ENCODE measurements at places on chromosomes 1 and 21.
A peak's percentile ranks its signal among the peaks of the same experiment; 100 is the strongest.

DNA sequence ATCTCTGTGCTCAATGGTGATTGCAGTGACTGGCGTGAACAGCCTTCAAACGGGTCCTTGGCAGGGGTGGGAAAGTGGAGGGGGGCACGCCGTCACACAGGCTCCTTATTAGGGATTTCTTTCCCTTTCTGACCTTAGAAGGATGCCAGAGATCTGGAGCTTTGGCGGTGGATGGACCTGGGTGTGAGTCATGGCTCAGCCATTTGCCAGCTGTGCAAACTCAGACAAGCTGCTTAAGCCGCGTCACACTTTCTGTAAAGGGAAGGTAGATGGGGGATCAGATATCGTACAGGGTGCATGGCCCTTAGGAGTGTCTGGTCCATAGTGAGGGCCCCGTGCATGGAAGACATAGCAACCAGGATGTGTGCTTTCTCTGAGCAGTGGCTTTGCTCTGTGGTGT lies 48.3 kb upstream of the C1orf174 start:
- no peak for DNase-seq

- peak; percentile 100 for DNase-seq
These were observed at the start of gene LRIF1 for GRCh38 chr1:110963691-110964454. Gene LRIF1, minus strand, starts transcription at chr1:110963922. Its CDS starts 234 bp downstream, at chr1:110963688.

DNA sequence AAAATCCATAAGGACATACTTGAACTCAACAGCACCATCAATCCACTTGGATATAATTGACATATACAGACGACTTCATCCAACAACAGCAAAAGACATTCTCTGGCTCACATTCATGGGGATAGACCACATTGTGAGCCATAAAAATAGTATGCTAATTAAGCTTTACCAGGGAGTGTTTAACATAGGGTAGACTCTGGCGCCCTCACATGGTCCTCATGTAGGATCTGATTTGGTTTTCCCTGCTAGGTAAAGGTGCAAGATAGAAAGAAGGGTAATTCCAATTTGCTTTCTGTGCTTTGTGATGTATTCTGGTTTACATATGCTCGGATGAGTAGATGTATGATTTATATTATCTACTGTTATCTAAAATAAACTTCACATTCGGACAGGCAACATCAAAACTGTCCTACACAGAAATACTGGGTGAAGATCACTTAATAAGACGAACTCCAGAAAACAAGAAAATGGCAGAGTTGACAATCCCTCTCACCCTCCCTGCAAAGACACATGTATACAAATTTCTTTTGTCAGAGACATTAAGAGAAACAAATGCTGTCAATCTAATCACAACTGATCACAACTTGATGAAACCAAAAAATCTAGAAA lies 27.7 kb downstream of the CR1L start:
- DNase-seq = no peak

GRCh38 chr1:41891199-41891896 lies 27.4 kb downstream of the HIVEP3 start:
- peak; percentile 82 for DNase-seq

DNA sequence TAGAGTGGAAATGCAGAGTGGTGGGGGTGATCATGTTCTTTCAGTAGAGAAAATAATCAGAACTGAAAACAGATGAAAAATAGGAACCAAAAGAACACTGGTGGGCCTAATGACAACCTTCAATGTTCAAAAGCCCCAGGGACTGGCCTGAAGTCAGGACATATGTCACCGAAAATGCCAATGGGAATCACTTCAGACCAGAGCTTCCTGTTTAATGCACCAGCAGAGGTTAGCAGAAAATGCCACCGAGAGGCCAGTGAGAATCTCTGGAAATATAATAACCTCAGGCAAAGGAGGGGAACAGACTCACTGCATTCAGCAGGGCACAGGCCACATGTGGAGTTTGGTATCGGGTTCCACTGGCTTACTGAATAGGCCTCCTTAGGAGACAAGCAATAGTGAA lies 15.9 kb upstream of the CD58 start:
- no peak for DNase-seq

DNA sequence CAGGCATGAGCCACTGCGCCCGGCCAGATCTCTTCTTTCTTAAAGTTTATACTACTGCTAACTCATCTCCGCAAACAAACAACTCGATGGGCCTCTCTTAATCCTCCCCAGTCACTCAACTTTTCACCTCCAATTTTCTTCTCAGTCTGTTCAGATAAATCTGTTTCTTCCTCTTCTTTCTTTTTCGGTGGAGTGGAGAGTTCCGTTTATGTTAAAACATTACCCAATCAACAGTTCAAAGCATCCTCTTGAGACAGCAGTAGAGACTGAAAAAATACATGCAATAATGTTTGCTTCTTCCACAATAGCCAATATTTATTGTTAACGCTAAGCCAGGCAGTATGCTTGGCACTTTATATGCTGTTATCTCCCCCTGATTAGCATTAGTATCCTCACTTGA lies 1.4 kb upstream of the ANKRD13C start:
- no peak for DNase-seq

DNA sequence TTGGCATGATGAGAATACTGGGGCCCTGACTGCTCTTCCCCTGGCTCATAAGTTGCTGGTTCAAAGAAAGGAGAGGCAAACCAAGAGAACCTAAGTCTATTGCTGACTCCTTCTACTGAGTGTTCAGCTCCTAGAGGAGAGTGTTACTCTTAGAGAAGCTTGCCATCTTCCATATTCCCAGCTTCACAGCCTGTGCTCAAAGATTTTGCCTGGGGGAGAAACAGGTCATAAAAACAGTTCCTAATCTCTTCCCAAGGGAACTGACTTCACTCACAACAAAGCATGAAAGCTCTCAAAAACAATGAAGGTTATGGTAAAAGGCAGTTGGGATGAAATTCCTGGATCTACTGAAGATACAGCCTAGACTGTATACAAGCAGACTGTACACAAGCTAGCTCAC lies 37.1 kb downstream of the LRRC40 start:
- DNase-seq = no peak

GRCh38 chr1:92601044-92601443 lies 114.3 kb upstream of the GFI1 start:
- DNase-seq = no peak

- DNase-seq = peak; percentile 2
These were observed 143.0 kb upstream of the GRIK3 start for GRCh38 chr1:37177230-37177864.

GRCh38 chr1:246208105-246208504 lies 299.0 kb downstream of the SMYD3 start:
- no peak for DNase-seq

- no peak for DNase-seq
These were observed 99.8 kb upstream of the C1orf21 start for GRCh38 chr1:184287001-184287400.

DNA sequence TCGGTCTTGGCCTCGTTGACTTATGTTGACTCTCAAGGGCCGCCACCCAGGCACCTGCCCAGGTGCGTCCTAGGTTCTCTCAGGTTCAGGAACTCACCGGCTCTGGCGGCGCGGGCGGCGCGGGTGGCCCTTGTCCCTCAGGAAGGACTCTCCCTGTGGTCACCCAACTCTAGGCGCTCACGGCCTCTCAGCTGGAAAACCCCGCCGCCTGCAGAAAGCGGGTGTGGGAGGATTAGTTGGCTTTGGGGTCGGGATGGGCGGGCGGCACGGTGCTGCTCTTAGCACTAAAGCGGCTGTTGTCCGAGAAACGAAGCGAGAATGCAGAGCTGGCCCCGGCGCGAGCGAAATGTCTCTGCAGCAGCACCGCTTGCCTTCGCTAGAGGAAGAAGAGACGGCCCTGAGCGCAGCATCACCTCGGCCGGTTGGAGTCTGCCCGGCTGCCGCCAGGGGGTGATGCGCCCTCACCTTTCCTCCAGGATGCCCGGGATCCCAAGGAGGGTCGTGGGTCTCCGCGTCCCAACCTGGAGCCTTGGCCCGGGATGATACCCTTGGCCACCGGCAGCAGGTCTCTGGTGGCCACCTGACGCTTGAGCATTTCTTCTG lies 8.1 kb upstream of the TADA1 start:
- DNase-seq = peak; percentile 10

GRCh38 chr1:47598357-47598756 lies 160.5 kb downstream of the FOXD2 start:
- no peak for DNase-seq

GRCh38 chr1:226314055-226314454 lies 5.1 kb upstream of the LIN9 start:
- DNase-seq = no peak

- DNase-seq = no peak
These were observed 75.9 kb upstream of the CACYBP start for GRCh38 chr1:174923820-174924219.

- DNase-seq = no peak
These were observed 17.9 kb downstream of the PTPRF start for GRCh38 chr1:43548285-43549271.

- DNase-seq = no peak
These were observed 335.0 kb upstream of the GREM2 start for GRCh38 chr1:240946926-240947325.

DNA sequence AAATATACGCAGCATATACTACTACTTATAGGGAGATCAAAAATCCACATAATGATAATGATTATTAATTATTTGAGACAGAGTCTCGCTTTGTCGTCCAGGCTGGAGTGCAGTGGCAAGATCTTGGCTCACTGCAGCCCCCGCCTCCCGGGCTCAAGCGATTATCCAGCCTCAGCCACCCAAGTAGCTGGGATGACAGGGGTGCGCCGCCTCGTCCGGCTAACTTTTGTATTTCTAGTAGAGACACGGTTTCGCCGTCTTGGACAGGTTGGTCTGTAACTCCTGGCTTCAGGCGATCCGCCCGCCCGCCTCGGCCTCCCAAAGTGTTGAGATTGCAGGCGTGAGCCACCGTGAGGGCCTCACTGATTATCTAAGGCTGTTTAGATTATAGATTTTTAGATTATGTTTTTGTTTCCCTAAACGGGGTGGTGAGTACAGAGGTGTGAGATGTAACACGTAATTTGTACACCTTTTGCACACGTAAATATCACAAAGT lies 548 bp upstream of the SLC25A33 start:
- DNase-seq = no peak

DNA sequence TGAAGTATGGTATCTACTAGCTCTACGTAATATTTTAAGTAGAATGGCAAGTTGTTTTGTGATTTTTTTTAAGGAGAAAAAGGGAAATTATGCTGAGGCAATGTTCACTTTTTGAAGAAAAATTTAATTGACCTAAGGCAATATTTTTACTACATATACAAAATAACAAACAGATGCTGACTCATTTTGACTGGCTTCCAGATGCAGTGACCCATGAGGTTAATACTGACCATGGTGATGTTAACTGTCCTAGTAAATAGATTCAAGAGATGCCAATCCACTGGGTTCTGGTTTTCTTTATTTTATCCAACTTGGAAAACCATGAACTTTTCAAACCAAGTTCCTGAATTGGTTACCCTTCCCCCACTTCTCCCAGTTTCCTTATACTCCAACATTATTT lies 154.9 kb downstream of the CRB1 start:
- DNase-seq = no peak

DNA sequence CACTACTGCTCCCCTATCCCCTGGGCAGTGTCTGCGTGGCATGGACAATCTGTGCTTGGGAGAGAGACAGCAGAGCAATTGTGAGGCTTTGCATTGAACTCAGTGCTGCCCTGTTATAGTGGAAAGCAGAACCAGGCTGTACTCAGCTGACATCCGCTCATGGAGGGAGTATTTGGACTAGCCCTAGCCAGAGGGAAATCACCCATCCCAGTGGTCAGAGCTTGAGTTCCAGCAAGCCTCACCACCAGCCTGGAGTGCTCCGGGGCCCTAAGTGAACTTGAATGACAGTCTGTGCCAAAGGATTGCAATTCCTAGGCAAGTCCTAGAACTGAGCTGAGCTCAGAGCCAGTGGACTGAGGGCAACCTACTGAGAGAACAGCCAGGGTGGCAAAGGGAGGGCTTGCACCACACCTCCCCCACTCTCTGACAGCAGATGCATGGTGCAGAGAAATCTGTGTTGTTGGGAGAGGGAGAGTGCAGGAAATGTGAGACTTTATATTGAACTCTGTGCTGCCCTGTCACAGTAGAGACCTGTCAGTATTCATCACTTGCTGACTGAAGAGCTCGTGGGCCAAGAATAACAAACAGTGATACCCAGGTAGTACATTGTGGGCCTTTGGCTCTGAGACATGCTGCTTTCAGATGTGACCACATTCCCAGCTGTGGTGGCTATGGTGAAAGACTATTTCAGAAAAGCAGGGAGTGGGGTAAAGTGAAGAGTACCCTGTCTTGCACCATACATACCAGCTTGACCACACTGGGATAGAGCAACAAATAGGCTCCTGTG lies 107.7 kb upstream of the SLC5A9 start:
- no peak for DNase-seq

GRCh38 chr1:201460814-201461644 lies 8.0 kb downstream of the PHLDA3 start:
- no peak for DNase-seq

DNA sequence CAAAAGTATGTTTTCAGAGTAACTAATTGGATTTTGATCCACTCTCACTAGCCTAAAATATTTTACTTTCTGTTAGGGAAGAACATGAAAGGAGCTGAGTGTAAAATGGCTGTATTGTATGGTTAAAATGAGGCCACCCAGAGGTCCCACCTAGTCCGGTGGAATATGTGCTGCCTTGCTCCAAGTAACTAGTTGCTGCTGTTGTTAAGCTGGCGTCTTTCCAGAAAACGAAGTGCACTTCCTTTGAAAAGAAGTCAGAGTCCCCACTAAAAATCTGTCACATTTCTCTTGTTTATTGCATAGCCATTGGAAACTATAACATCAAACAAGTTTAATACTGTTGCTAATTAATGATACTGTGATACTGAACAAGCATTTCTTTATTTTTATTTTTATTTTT lies 3.2 kb downstream of the SLC25A33 start:
- no peak for DNase-seq

DNA sequence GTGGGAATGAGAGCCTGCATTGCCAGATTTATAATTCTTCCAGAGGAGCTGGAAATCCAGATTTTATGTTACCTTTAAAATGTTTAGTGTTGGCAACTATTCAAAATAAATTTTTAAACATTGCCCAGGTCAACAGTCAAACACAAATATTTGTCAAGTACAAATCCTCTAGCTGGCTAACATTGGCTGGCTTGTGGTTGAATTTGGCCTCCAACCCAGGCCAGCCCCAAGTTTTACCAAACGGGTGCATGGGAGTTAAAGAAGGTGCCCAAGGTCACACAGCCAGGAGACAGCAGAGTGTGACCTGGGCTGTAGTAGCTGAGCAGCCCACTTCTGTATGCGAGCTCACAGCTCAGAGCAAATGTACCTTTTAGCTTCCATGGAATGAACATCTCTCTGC lies 240.6 kb downstream of the DSCAM start:
- no peak for DNase-seq

DNA sequence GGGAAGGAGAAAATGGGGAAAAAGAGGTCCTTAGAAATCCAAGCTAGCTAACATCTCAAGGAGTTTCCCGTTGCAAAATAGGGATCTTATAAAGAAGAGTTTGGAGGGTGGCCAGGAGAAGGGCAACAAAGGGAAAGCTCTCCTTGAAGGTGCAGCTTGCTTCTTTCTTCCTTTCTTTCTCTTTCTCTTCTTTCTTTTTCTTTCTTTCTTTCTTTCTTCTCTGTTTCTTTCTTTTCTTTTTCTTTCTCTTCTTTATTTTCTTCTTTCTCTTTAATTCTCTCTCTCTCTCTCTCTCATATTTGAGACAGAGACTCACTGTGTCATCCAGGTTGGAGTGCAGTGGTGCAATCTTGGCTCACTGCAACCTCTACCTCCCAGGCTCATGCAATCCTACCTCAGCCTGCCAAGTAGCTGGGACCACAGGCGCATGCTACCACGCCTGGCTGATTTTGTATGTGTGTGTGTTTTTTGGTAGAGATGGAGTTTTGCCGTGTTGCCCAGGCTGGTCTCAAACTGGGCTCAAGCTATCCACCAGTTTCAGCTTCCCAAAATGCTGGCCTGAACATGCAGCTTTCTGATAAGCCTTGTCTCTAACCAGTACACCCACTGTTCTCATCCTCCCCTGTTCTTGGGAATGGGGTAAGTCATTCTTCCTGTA lies 44.4 kb downstream of the RNF11 start:
- DNase-seq = no peak

Measured in CD4-positive, alpha-beta T cell treated with Interleukin-17A for 1 hour (primary cell).